Activated CD4-positive, alpha-beta T cell treated with anti-CD3 and anti-CD28 coated beads, Interleukin-2, amount 10 ng/mL, durations not matched to agents 7 days and 5 days (primary cell): ENCODE measurements at places on chromosomes 4 and X. TPM values are rescaled to one million over a fixed set of nuclear protein-coding genes. Genes with fewer than 3 reads are reported as not detected.

- peaks cover 2% of the 10 kb centered on the region for H3K4me1 ChIP-seq
- H3K36me3 ChIP-seq, result no peaks in the 10 kb centered on the region
- H3K27ac ChIP-seq, result no peak overlapping the region
- peaks cover 2% of the 10 kb centered on the region for H3K27me3 ChIP-seq
- no peak for DNase-seq
These were observed 10.3 kb upstream of the TRMT2B start for GRCh38 chrX:101062176-101062575.

DNA sequence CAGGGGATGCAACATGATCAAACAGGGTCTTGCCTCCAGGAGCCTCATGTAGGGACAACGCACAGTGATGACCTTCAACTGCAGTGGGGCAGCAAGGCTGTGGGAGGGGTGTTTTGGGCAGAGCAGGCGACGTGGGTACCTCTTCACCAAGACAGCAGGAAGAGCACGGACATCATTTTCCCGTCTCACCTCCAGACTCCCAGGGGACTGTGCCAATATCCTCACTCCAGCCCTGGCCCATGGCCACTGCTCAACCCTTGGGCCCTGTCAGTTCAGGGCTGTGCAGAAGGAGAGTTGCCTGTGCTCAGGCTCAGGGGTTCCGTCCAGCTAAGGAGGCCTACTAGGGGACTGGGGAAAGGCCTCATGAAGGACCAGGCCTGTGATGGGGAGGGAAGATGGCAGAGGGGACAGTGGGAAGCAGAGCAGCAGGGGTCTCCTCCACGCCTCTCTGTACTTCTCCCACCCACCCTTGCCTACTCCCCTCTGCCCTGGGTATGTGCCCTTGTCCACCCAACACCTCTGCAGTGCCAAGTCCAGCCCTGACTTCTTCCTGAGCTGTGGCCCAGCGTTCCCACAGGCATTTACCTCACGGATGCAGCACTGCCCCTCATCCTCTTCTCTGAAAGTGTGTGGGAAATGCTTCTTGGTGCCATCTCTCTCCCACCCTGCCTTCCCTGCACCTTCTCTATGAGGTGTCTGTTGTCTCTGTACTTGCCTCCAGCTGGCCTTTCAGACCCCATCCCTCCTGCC is 1.4 kb downstream of the IL9R start:
- H3K4me1 ChIP-seq, result peaks cover 76% of the 10 kb centered on the region
- H3K27me3 ChIP-seq, result no peaks in the 10 kb centered on the region
- peak overlapping the region; percentile 75 for H3K4me3 ChIP-seq
- no peaks in the 10 kb centered on the region for H3K36me3 ChIP-seq

GRCh38 chr4:29319663-29320340 is 1400.4 kb upstream of the PCDH7 start:
- no peaks in the 10 kb centered on the region for H3K36me3 ChIP-seq
- H3K4me3 ChIP-seq, result no peak overlapping the region
- DNase-seq, result no peak
- H3K4me1 ChIP-seq, result no peaks in the 10 kb centered on the region
- no peaks in the 10 kb centered on the region for H3K27me3 ChIP-seq
- no peak overlapping the region for H3K27ac ChIP-seq

DNA sequence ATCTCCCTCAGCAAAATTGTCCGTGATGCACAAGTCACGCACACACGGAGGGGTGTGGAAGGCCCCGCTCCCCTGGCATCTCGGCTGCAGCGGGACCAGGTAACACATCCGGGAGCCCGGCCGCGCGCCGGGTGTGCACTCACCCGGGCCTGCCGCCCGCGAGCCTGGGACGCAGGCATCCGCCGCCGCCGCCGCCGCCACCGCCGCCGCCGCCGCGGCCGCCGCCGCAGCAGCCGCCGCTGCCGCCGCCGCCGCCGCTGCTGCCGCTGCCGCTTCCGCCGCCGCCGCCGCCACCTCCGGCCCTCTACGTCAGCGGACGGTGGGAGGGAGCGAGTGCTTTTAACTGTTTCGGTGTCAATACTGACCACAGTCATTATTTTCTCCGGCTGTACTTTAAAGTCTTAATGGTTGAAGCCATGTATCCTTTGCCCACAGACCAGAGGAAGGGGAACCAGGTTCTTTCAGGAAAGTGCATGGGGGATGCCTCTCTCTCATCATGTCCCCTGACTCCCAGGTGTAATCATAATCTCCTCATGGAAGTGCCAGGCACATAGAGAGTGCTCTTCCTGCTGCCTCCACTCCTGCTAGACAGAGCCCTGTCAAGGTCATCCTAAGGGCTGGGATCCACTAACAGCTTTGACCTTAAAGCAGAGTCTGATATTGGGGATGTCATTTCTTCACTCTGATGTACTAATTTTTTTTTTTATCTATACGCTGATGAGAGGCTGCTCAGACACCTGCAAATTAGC is 38.0 kb downstream of the MAGEE2 start:
- peak; percentile 14 for DNase-seq
- H3K27me3 ChIP-seq, result peaks cover 2% of the 10 kb centered on the region
- peak overlapping the region; percentile 32 for H3K4me3 ChIP-seq
- H3K27ac ChIP-seq, result peak overlapping the region; percentile 5
- H3K36me3 ChIP-seq, result no peaks in the 10 kb centered on the region
- peaks cover 9% of the 10 kb centered on the region for H3K4me1 ChIP-seq

The ATP1B4 gene
- total RNA-seq, result not detected

The PWWP3B gene
- total RNA-seq, result not detected

The BMP3 gene
- not detected for total RNA-seq

- H3K27me3 ChIP-seq, result no peaks in the 10 kb centered on the region
- H3K36me3 ChIP-seq, result no peaks in the 10 kb centered on the region
- H3K27ac ChIP-seq, result no peak overlapping the region
- no peak overlapping the region for H3K4me3 ChIP-seq
These were observed 74.0 kb downstream of the HPRT1 start for GRCh38 chrX:134533952-134534351.

DNA sequence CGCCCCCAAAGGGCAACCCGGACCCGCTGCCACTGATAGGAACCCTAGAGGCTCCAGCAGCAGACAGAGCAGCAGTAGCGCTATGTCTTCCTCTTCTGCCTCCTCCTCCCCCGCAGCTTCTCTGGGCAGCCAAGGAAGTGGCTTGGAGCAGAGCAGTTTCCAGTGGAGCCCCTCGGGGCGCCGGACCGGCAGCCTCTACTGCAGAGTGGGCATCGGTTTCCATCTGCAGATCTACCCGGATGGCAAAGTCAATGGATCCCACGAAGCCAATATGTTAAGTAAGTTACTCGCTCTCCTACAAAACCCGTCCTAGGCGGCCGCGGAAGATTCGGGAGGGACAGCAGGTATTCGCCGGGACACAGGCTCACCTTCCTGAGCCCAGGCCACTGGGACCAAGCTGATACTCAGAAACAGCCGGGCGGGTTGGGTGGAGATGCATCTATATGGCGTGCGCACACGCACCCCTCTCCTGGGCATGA is 477 bp downstream of the FGF5 start:
- no peak for DNase-seq
- H3K4me1 ChIP-seq, result peaks cover 22% of the 10 kb centered on the region
- H3K27me3 ChIP-seq, result peaks cover 85% of the 10 kb centered on the region
- no peaks in the 10 kb centered on the region for H3K36me3 ChIP-seq
- no peak overlapping the region for H3K27ac ChIP-seq
- H3K4me3 ChIP-seq, result peak overlapping the region; percentile 33

- no peaks in the 10 kb centered on the region for H3K36me3 ChIP-seq
- no peaks in the 10 kb centered on the region for H3K27me3 ChIP-seq
- peaks cover 13% of the 10 kb centered on the region for H3K4me1 ChIP-seq
- H3K27ac ChIP-seq, result no peak overlapping the region
- H3K4me3 ChIP-seq, result no peak overlapping the region
These were observed 84.7 kb downstream of the ARHGAP10 start for GRCh38 chr4:147816382-147817254.

- DNase-seq, result no peak
- no peak overlapping the region for H3K27ac ChIP-seq
- H3K27me3 ChIP-seq, result no peaks in the 10 kb centered on the region
- no peaks in the 10 kb centered on the region for H3K4me1 ChIP-seq
- H3K36me3 ChIP-seq, result no peaks in the 10 kb centered on the region
These were observed 256.5 kb upstream of the FAT1 start for GRCh38 chr4:186979961-186980745.

The ARMCX2 gene
- total RNA-seq, result 2.6 TPM

- H3K4me1 ChIP-seq, result peaks cover 69% of the 10 kb centered on the region
- no peaks in the 10 kb centered on the region for H3K27me3 ChIP-seq
- no peak for DNase-seq
- H3K36me3 ChIP-seq, result peaks cover 19% of the 10 kb centered on the region
- no peak overlapping the region for H3K4me3 ChIP-seq
- no peak overlapping the region for H3K27ac ChIP-seq
These were observed 126.8 kb downstream of the NFKB1 start for GRCh38 chr4:102627831-102628523.

GRCh38 chrX:100625985-100626491 is 10.6 kb downstream of the TSPAN6 start:
- no peak overlapping the region for H3K4me3 ChIP-seq
- peak; percentile 14 for DNase-seq
- H3K36me3 ChIP-seq, result no peaks in the 10 kb centered on the region
- H3K4me1 ChIP-seq, result peaks cover 9% of the 10 kb centered on the region
- H3K27ac ChIP-seq, result no peak overlapping the region

The BEX2 gene
- 5.0 TPM for total RNA-seq

DNA sequence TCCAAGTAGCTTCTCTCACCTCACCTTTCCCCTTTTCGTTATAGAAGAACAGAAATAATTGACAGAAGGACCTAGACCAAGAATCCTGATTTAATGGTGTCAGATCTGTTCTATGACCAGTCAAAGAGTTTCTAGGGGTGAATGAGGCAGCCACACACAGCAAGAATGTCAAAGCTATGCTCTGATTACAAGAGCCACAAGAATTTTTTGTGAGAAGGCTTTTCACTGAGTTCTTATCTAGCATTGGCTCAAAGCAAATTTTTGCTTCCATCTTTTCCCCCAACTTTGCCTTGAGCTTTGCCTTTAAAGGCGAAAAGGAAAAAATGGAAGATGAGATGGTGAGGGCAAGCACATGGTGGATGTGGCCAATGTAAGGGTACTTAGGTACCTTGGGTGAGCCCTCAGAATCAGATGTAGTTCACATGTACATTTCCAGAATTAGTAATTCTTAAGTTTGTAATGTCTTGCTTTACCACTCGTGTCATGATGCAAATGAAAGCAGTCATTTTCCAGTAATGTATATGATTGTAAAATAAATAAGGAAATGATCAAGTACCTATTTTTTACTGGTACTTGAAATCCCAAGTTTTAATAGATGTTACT is 23.5 kb downstream of the FMR1 start:
- H3K4me1 ChIP-seq, result no peaks in the 10 kb centered on the region
- H3K27me3 ChIP-seq, result no peaks in the 10 kb centered on the region
- H3K27ac ChIP-seq, result no peak overlapping the region

The PRDM8 gene
- 4.8 TPM for total RNA-seq

DNA sequence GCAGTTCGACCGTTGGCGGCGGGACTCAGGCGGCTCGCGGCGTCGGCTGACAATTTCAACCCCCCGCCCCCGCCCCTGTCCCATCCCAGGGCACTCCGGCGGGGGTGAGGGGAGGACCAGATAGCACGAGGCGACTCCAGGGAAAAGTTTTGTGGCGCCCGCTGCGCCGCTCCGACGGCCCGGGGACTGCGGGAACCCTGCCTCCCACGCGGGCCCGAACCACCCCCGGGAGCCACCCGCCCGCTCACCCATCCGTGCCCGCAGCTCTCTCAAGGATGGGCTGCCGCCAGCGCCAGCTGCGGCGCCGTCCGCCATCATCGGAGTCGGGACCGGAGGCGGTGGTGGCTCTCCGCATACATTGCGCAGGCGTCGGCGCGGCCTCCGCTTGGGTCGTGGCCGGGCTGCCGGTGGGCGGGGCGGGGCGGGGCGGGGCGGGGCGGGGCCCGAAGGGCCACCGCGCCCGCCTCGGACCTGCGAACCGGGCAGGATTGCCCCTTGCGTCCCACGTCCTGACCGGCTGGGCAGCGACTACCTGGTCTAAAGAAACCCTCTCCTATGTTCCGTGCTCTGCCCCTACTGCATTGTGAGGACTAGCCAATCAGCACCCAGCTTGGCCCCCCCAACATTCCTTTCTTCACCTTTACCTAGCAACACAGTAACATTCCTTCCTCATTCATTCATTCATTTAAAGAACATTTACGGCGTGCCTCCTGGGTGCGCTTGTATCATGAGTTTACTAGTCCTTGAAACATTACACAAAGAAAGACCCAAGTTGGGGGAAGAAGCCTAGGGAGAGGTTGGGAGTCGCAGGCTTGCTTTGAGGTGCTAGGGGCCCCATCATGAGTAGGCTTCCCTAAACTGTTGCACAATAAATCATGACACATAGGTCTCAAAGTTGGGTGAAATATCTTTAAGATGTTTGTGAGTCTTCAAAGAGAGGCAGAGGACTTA is at the start of gene MAP7D3:
Gene MAP7D3 (minus strand): TSS at position 360 of the 951 bp plus-strand sequence. CDS start 42 bp downstream, at position 318.
- H3K4me3 ChIP-seq, result peak within 1 kb of the TSS; percentile 82
- H3K27ac ChIP-seq, result peak within 1 kb of the TSS; percentile 79
- no peaks in the 10 kb centered on the region for H3K27me3 ChIP-seq

The HS3ST1 gene
- not detected for total RNA-seq

DNA sequence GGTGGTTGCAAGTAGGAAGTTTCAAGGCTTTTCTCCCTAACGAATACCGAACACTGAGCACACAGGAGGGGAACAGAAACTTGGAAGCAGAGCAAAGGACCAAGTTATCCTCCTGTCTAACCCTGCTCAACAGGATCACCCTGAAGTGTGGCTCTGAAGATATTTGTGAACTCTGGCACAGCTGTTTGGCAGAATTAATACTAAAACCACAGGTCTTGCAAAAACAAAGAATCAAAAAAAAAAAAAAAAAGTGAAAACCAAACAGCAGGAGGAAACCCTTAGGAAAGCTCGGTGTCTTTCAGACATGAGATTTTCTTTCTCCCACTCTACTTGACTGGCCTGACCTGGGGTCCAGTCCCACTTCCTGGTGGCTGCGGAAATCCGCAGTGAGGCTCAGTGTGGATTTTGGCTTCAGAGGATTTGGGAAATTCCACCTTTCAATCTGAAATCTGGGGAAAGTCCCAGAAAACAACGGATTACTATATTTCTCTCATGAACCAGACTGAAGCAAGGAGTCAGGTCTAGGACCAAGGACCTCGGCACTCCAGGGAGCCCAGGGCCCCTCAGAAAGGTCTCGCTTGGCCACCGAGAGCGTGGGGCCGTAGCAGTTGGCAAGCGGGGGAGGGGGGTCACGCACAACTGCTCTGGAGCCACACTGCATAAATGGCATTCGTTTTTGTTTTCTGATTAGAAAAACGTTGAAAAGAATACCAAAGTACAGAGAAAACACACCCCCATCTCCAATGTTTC is 867 bp downstream of the TIFA start:
- peaks cover 31% of the 10 kb centered on the region for H3K36me3 ChIP-seq
- peak overlapping the region; percentile 93 for H3K27ac ChIP-seq
- H3K27me3 ChIP-seq, result no peaks in the 10 kb centered on the region
- no peak for DNase-seq
- peaks cover 76% of the 10 kb centered on the region for H3K4me1 ChIP-seq

The CSAG2 gene
- total RNA-seq, result 0.35 TPM

DNA sequence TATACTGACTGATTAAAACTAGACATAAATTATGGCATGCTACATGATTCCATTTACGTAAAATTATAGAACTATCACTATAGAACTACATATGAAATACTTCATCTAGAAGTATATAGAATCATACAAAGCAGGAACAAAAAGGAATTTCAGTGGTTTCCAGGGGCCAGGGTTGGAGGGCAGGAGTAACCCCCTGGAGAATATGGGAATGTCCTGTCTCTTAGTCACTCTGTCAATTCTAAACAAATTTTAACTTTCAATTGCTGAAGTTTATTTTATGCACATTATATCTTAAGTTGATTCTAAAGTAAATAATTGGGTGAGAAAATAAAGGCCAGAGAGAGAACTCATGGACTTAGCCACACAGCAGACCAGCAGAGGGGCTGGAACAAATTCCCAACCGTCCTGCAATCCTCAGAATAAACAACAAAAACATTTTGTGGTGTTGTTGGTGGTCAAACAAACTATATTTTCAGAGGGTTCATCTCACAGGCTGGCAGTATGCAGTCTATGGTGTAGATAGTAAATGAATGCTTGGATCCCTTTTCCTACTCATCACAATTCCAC is 476.9 kb upstream of the SLIT2 start:
- H3K27ac ChIP-seq, result no peak overlapping the region
- no peaks in the 10 kb centered on the region for H3K36me3 ChIP-seq
- H3K4me3 ChIP-seq, result no peak overlapping the region
- H3K27me3 ChIP-seq, result no peaks in the 10 kb centered on the region
- no peaks in the 10 kb centered on the region for H3K4me1 ChIP-seq
